NT2/D1 (cell line): ENCODE measurements at places on chromosomes 7 and 10.
A peak's percentile ranks its signal among the peaks of the same experiment; 100 is the strongest.

GRCh38 chr10:10587744-10588393, 429.8 kb upstream of the CELF2 start:
- no peak for DNase-seq

DNA sequence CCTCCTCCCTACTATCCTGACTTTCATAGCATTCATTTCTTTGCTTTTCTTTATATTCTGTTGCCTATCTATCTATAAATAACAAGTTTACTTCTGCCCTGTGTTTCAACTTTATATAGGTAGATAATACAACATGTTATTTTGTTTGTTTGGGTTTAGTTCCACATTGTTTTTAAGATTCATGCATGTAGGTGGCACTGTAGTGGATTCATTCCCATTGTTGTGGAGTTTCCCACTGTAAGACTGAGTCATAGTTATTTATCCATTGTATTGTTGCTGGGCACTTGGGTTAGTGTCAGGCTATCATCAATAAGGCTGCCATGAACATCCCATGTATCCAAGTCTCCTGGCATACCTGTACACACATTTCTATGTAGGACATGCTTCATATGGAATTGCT, 127.7 kb downstream of the ARHGAP22 start:
- DNase-seq, result no peak

DNA sequence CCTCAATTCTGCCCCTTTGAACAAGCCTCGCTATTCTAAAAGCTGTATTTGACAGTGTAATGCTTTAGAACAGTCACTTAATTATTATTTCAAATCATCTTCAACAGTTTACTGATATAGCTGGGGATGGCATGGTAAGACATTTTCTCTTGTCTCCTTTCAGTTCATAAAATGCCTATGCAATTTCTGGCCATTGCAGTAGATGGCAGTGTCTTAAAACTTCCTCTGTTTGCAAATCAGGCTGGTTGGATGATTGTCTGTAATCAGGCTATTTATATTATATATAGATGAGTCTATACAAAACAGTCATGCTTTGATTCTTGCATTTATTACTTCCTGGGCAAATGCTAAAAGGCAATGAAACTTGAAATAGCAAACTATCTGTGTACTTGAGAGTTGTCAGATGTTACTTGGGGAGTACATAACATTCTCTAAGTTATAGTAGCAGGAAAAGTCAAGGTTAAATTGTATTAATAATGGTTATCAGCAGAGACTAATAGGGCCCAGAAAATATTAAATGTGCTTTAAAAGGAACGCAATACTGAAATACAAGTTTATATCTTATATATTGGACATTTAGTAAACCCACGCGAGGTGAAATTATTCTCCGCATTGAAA, 55.5 kb upstream of the LHFPL3 start:
- DNase-seq, result peak; percentile 22

- DNase-seq, result no peak
Observed at GRCh38 chr10:19872504-19873271, 56.5 kb downstream of the PLXDC2 start.

DNA sequence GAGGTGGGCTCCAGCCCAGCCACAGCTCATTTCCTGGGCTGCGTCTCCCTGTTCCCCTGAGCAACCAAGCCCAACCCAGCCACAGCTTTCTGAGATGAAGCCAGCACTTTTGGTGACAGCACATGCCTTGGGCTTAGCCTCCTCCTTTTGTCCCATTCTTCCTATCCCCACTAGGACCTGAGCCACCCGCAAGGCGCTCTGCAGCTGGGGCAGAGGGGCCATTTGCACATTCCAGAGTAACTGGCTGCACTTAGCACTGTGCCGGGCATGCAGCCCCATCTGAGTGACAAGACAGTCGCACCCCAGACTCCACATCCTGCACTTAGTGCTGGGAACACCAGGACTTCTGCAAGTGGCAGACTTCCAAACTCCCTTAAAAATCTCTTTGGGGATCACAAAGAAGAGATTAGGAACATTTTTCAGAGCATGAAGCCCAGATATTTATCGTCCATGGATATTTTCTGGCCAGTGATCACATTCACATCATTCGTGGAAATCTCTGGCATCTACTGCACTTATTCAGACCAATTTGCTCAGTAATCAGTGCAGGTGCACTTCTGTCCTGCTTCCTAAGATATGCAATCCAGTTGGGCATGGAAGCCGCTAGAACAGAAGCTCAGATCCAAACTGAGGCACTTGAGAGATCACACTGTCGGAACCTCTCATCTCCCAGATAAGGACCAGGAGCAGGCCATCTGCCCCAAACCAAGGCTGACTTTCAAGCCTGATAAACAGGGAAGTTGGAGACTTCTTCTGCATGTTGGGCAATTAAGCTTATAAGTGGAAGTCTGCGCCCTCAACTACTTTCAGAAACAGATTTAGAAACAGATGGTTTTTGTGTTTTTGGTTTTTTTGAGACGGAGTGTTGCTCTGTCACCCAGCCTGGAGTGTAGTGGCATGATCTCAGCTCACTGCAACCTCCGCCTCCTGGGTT, 26.4 kb downstream of the CHST15 start:
- peak; percentile 66 for DNase-seq

DNA sequence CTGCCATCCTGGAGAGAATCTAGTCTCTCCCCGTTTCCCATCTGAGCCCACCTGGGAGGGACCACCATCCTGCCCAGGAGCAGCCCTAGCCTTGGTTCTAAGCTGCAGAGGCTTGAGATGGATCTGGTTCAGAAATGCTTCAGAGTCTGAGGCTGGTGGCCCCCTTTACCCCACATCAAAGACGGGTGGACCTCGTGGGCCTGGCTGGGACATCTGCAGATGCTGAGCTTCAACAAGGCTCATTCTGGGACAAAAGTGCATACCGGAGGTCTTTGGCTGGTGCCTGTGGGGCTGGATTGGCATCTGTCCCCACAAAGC, 4.9 kb upstream of the IRF5 start:
- no peak for DNase-seq

- no peak for DNase-seq
Observed at GRCh38 chr7:150399421-150400007, 20.4 kb downstream of the ZNF775 start.

- DNase-seq, result no peak
Observed at GRCh38 chr10:101851411-101852116, 8.0 kb upstream of the KCNIP2 start.

- DNase-seq, result peak; percentile 35
Observed at GRCh38 chr7:132518102-132518838, 58.0 kb downstream of the PLXNA4 start.

GRCh38 chr10:48575901-48576300, 29.0 kb downstream of the ARHGAP22 start:
- no peak for DNase-seq

DNA sequence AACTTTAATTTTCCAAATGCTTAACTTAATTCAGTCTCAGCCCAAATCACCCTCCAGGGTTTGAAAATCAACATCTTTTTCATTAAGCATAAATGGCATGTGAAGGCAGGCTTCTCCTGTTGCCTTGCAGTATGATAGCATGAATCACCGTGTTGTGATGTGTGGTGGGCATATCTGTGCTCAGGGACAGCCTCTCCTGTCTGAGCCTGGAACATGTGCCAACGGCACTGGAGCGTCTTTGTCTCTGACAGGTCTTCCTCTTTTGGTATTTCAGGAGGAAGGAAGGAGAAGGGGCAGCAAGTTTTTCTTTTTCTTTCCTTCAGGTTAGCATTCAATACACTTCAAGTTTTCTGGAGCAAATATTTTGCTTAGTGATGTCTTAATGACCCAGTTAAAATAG, 57.6 kb downstream of the LRGUK start:
- DNase-seq, result no peak

DNA sequence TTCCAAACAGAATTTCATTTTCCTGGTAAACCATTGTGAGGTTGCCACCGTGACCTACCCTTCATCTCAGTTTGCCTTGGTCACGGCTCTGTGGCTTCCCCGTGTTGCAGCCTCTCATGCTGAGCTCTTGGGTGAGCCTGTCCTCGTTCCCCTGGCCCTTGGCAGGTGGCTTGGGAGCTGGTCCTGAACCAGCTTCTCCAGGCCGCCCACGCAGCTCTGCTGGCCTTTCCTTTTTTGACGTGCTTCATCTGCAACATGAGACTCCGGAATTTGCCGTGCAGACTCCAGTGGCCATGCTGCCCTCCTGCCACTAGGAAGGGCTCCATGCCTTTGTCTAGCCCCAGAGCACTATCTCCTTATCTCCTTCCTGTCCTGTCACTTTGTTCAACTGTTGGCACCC, 93.0 kb upstream of the NPS start:
- DNase-seq, result no peak

- no peak for DNase-seq
Observed at GRCh38 chr10:48699011-48699627, 14.4 kb downstream of the WDFY4 start.

- no peak for DNase-seq
Observed at GRCh38 chr7:40033826-40034225, 83.8 kb downstream of the CDK13 start.

DNA sequence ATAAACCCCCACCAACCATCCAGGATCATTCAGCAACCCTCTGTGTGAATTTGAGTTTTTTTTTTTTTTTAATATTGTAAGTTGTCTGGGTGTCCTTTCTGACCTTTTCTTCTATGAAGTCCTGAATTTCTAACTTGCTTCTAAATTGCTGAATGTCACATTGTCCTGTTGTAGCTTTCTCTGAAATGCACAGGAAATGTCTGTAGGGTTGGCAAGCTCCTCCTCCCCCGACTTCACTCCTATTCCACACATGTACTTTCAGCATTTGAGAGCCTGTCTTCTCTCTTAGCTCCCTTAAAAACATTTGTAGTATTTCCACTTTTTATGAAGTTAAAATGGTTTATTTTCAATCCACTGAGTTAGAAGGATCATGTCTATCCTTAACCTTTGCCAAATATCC, 3.3 kb upstream of the CNNM2 start:
- no peak for DNase-seq

- no peak for DNase-seq
Observed at GRCh38 chr7:101205901-101206664, 5.2 kb upstream of the MOGAT3 start.

DNA sequence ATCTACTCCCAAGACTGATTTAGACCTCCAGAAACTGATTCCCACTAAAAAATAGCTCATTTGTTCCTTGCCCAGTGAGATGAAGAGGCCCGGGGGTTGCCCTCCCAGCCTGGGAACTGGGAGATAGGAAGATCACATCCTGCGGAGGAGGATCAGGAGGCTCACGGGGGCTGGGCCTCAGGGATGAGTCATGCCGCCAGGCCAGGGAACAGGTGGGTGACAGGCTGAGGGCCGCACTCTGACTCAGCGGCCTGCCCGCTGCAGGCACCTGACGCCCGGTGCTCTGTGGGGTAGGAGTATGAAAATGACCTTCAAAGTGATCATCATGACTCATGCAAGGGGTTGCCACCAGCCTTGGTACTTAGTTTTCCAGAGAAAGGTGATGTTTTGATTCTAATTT, 104.5 kb upstream of the ZPBP start:
- DNase-seq, result no peak

- no peak for DNase-seq
Observed at GRCh38 chr7:91837397-91838070, 43.0 kb downstream of the MTERF1 start.

- DNase-seq, result no peak
Observed at GRCh38 chr7:34425194-34425593, 232.8 kb upstream of the NPSR1 start.

- DNase-seq, result no peak
Observed at GRCh38 chr10:117342641-117343040, 32.6 kb downstream of the PDZD8 start.

GRCh38 chr7:12110425-12110824, 100.7 kb upstream of the TMEM106B start:
- no peak for DNase-seq

- no peak for DNase-seq
Observed at GRCh38 chr7:55158541-55159382, 139.9 kb downstream of the EGFR start.

- DNase-seq, result no peak
Observed at GRCh38 chr7:38327637-38328036, 54.2 kb upstream of the TARP start.

DNA sequence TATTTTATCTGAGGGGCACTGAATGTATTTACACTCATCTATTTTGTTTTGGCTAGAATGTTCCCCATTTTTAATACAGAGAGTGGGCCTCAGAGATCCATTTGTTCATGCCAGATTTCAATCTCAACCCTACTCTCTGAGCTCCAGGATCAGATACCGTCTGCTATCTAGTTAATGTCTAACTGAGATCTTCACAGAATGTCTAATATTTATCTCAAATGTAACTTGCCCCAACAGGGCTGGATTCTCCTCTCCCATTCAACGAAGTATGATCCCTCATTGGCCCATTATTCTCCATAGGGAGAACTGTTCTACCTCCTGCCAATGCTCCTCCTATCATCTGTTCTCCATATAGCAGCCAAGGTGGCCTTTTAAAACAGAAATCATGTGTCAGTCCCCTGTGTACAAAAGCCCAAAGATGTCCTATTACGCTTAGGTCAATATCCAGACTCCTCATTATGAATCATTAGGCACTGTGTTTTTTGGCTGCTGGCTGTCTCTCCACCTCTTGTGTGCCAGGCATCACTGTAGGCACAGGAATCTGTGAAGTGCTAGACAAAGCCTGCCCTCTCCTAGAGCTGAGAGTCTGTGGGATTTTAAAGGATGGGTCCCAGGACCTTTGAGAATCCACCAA, 169.3 kb upstream of the AGK start:
- no peak for DNase-seq

- no peak for DNase-seq
Observed at GRCh38 chr7:22116451-22117030, 170.8 kb upstream of the CDCA7L start.

GRCh38 chr10:112491144-112491543, 44.1 kb downstream of the VTI1A start:
- no peak for DNase-seq

DNA sequence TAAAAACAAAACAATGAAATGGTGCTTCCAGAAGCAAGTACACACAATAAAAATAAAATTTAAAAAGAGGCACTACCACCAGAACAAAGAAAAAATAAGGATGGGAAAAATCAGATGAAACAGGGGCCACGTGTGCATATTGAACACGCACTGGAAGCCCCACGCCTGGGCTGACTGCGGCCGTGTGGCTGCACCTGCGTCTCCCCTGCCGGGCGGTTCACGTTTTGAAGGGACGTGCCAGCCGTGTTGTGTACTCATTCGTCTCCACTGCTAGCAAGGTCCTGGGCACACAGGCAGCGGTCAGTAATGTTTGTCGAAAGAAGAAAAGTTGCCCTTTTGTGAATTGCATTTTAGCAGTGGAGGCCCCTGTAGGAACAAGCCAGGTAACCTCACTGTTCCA, 255.9 kb upstream of the RNF32 start:
- no peak for DNase-seq

DNA sequence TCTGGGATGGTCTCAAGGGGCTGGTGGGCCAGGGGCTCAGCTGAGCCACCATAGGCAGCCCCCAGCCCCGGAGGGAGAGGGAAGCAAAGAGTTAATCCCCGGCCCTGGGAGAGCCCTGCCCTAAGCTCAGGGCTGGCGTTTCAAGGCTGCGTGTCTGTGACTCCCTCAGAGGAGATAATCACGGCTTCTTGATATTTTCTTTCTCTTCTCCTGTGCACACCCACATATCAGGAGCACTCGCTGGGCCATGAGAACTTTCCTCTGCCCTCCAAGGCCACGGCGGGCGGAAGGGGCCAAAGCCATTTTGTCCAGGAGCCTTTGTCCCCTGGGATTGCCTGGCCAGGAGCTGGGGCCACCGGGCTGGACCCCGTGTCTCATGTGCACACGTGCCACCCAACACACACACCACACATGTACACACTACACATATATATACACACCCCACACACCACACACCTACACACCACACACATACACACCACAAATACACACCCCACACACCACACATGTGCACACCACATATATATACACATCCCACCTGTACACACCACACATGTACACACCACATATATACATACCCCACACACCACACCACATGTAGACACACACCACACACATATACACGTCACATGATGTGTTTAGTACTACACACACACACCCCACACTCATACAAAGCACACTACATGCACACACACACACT, 16.9 kb downstream of the VENTX start:
- no peak for DNase-seq
